Right renal cortex interstitium (tissue), 3 donors: ENCODE measurements at places on chromosomes 11 and 22.

GRCh38 chr11:57248780-57249383, 11.8 kb upstream of the APLNR start:
- no peak for DNase-seq

DNA sequence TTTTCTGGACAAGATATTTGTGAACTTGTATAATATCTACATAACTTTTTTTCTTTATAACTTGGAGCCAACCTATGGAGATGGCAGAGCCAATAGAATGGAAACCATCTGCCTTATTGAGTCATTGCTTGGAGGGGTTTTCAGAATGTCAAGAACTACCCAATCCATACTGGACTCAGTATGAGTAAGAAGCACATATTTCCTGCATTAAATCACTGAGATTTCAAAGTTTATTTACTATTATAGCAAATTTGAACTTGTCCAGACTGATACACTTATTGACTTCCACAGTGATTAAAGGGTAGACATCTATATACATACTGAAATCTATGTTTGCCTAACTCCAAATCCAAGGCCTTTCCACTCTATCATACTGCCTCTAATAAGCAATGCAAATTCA, 704.0 kb downstream of the KCNA4 start:
- no peak for DNase-seq

GRCh38 chr11:102577182-102577581, 46.6 kb upstream of the MMP7 start:
- no peak for DNase-seq

DNA sequence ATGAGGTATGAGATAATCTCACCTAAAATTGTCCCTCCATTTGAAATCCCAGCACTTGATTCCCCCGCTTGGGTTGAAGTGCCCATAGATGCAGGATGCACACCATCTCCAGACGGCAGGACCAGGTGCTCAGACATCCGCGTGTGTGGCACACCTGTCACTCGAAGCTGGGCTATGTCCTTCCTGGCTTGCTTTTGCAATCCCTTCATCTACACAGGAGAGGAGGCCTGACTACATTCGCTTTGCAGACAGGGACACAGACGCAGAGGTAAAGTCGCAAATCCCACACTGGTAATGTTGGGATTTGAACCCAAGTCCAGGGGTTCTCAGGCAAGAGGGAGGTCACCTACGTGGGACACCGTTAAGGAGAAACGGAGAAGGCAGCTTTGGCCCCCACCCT, 7.2 kb upstream of the CYTH4 start:
- no peak for DNase-seq

GRCh38 chr22:30275625-30276024, 9.0 kb upstream of the OSM start:
- no peak for DNase-seq

- no peak for DNase-seq
Measured at GRCh38 chr11:63639199-63639832, 25.1 kb upstream of the PLAAT3 start.

- DNase-seq, result no peak
Measured at GRCh38 chr22:43035250-43035649, 20.3 kb upstream of the PACSIN2 start.

- DNase-seq, result no peak
Measured at GRCh38 chr11:126546191-126546590, 190.7 kb downstream of the ST3GAL4 start.
